ENCODE measurements at places on chromosomes 4 and X. TPM values are rescaled to one million over a fixed set of nuclear protein-coding genes. Genes with fewer than 3 reads are reported as not detected.

DNA sequence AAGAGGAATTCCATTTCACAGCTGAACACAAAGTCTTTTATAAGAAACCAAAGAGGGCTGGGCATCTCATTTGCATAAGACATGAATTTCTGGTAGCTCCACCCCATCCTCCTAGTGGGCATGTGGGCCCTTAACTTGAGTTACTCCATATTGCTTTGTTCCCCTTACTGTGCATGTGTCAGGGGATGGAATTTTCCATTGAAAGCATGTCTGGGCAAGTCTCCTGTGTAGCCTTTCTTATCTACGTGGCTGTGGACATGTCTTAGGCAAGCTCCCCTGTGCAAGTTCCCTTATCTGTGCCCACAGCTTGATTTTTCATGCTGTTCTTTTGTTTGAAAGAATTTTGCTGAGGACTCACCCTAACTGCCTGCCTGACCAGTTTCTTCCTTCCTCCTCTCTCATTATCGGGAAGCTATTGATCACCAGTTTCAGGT, 123.5 kb upstream of the JADE1 start:
- H3K27ac ChIP-seq, result no peak overlapping the region
- H3K27me3 ChIP-seq, result no peaks in the 10 kb centered on the region
- no peaks in the 10 kb centered on the region for H3K36me3 ChIP-seq
- no peak overlapping the region for H3K4me3 ChIP-seq

DNA sequence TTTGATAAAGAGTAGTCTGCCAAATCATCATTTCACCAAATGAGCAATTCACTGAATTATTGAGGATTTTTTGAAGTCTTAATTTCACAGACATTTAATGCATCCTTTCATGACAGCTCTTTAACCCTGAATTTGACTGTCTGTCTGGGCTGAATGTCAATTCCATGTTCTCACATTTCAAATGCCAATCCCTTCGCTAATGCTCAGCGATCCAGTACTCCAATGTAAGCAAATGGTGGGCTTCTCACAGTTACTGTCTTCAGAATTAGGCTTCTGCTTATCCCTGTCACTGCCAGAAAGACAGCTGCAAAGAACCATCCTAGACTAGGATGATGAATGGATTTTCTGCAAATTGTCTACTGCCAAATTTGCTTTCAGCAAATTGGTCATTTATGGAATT, 36.2 kb upstream of the USP38 start:
- H3K36me3 ChIP-seq, result peaks cover 11% of the 10 kb centered on the region
- H3K27ac ChIP-seq, result no peak overlapping the region
- H3K4me1 ChIP-seq, result no peaks in the 10 kb centered on the region

Gene SPANXA2
- not detected for total RNA-seq

Gene MAGEC2
- not detected for total RNA-seq

Gene TCEAL6
- not detected for total RNA-seq

Gene BEX3
- total RNA-seq, result 196 TPM

DNA sequence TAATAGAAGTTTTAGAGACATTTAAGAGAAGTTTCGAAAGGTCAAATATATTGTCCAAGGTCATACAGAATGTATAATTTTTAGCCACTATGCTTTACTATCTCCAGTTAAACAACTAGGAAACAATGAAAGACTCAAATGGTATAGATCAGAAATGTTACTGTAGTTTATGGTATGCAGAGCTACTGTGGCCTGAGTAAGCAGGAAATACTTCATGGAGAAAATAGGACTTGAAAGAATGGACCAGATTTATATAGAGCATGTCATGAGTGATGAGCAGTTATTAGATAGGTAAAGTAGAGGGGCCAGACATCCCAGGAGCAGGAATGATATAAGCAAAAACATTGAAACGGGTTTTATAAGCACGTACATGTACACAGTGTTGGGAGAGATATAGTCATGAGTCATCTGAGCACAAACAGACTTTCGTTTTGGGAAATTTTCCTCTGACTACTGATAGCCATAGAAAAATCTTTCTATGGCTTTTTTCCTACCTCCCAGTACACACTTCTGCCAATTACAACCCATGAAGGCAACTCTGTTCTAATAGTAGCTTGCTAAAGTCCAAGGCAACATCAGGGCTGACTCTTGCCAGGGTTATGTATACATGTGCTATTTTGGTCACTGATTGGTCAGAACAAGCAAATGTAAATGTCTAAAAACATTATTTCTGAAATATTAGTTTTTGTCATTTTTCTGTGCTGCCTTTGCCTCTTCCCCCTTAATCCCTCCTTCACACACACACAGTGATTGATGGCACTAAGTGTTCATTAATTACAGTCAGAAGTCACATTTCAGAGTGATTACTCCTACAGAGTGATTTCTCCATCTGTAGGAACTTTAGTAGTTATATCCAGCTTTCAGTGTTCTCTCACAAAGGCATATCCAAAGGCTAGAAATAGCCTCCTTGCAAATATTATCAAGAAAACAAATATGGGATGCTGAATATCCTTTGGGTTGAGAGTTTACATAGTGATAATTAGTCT, 198.7 kb downstream of the ENOX2 start:
- H3K36me3 ChIP-seq, result no peaks in the 10 kb centered on the region
- H3K4me1 ChIP-seq, result no peaks in the 10 kb centered on the region
- H3K27ac ChIP-seq, result peak overlapping the region; percentile 85
- DNase-seq, result no peak
- H3K4me3 ChIP-seq, result peak overlapping the region; percentile 23
- no peaks in the 10 kb centered on the region for H3K27me3 ChIP-seq

DNA sequence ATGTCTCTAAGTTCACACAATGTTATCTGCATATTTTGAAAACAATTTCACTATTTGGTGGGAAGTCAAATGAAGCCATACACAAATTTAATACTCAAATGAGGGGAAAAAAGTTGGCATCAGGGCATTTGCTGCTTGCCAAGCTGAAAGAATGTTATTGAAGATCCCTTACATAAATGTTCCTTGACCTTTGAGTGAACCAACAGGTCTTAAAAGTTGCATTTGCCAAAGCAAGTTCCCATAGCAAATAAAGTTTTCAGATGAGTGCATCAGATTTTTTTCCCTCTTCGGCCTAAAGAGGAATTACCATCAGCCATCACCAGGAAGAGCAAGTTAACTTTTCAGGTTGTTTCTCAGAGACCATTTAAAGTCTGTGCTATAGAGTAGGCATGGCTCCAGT, 115.9 kb downstream of the COX18 start:
- H3K27me3 ChIP-seq, result peaks cover 2% of the 10 kb centered on the region
- DNase-seq, result no peak
- no peaks in the 10 kb centered on the region for H3K36me3 ChIP-seq
- no peak overlapping the region for H3K27ac ChIP-seq
- H3K4me3 ChIP-seq, result no peak overlapping the region

DNA sequence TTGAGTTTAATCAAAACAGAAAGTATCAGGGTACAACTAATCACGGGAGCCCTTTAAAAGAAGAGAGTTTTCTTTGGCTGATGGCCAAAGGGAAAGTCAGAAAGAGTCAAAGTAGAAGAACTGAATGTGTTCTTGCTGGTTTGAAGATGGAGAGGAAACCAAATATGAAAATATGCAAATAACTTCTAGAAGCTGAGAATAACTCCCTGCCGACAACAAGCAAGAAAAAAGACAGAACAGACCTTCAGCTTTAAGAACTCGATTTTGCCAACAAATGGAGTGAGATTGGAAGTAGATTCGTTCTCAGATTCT, 903.8 kb downstream of the STIM2 start:
- no peaks in the 10 kb centered on the region for H3K27me3 ChIP-seq
- H3K4me3 ChIP-seq, result no peak overlapping the region
- DNase-seq, result no peak
- no peak overlapping the region for H3K27ac ChIP-seq
- H3K4me1 ChIP-seq, result peaks cover 16% of the 10 kb centered on the region

Gene SLIT2
- total RNA-seq, result 41.3 TPM

DNA sequence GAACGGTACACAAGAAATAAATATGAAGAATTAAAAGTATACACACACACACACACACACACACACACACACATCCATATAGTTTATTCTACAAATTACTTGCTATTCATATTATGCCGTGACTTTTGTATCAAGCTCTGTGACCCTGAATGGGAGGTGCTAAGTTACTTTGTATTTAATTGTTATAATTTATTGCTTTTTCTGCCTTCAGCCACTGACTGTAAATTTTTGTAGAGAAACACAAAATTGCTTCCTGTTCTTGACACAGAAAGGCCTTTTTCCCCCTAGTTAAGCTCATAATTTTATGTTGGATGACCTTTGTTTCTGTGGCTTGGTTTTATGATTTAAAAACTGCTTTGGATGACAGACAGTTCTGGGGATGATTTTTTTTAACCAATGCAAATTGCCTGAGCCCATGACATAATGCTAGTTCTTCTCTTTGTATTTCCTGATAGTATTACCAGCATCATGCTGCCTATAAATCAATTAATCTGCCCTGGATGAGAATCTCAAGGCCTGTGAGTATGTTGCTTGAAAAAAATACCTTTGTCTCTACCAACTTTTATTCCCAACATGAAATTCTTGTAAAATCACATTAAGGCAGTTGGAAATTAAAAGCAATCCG, 140.0 kb downstream of the FMR1NB start:
- H3K4me1 ChIP-seq, result no peaks in the 10 kb centered on the region
- H3K27me3 ChIP-seq, result no peaks in the 10 kb centered on the region
- H3K36me3 ChIP-seq, result no peaks in the 10 kb centered on the region
- no peak for DNase-seq

GRCh38 chrX:39772057-39772832, 325.5 kb downstream of the BCOR start:
- H3K27me3 ChIP-seq, result no peaks in the 10 kb centered on the region
- H3K4me1 ChIP-seq, result peaks cover 16% of the 10 kb centered on the region
- H3K27ac ChIP-seq, result peak overlapping the region; percentile 9
- H3K36me3 ChIP-seq, result peaks cover 2% of the 10 kb centered on the region
- DNase-seq, result no peak
- H3K4me3 ChIP-seq, result no peak overlapping the region

- H3K4me1 ChIP-seq, result peaks cover 38% of the 10 kb centered on the region
- DNase-seq, result no peak
- H3K27me3 ChIP-seq, result no peaks in the 10 kb centered on the region
- no peak overlapping the region for H3K4me3 ChIP-seq
- peaks cover 3% of the 10 kb centered on the region for H3K36me3 ChIP-seq
These were observed 5.8 kb downstream of the MECP2 start for GRCh38 chrX:154091678-154092077.

GRCh38 chr4:145812919-145813318, 125.7 kb downstream of the ZNF827 start:
- H3K27ac ChIP-seq, result peak overlapping the region; percentile 69
- peaks cover 17% of the 10 kb centered on the region for H3K36me3 ChIP-seq
- no peaks in the 10 kb centered on the region for H3K27me3 ChIP-seq
- H3K4me1 ChIP-seq, result peaks cover 21% of the 10 kb centered on the region
- no peak for DNase-seq
- no peak overlapping the region for H3K4me3 ChIP-seq

Gene FGF5
- 1.3 TPM for total RNA-seq

Gene TMPRSS11D
- total RNA-seq, result not detected

DNA sequence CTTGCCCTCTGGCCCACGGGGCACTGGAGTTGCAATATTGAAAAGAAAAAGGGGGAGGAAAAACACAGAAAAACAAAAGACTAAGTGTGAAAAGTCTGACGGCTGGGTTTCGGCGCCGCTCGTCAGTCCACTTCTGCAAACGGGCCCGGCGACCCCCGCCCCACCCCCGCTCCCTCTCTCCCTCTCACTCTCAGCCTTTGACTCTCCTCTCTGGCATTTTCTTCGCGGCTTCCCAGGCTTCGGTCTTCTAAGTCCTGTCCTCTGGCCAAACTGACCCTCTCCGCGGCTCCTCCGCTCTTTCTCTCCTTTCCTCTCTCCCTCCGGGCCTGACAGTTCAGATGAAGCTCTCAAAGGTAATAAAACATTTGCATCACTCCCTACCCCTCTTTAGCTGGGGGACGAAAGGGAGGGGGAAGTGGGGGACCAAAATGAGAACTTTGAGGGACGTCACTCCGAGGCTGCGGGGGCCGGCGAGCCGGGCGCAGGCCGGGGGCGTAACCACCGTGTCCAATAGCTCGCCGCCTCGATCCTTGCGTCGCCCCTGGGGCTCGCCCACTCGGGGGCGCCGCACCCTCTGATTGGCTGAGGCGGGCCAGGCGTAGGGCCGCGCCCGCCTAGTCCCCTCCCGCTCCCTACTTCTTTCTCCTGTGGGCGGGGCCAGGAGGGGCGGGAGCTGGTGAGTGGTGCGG, at the start of gene NKX6-1:
TSS of gene NKX6-1 (minus strand) at position 358 of the 689 bp plus-strand sequence. CDS start 1,064 bp downstream, outside the sequence.
- H3K27me3 ChIP-seq, result peaks cover 84% of the 10 kb centered on the region
- peaks cover 24% of the 10 kb centered on the region for H3K4me1 ChIP-seq
- peak within 1 kb of the TSS; percentile 76 for H3K27ac ChIP-seq
- peak within 1 kb of the TSS; percentile 82 for H3K4me3 ChIP-seq
- H3K36me3 ChIP-seq, result peaks cover 3% of the 10 kb centered on the region

GRCh38 chr4:44652002-44652401, 577 bp upstream of the YIPF7 start:
- H3K27me3 ChIP-seq, result peaks cover 17% of the 10 kb centered on the region
- no peaks in the 10 kb centered on the region for H3K4me1 ChIP-seq
- no peak overlapping the region for H3K27ac ChIP-seq
- no peak overlapping the region for H3K4me3 ChIP-seq
- no peaks in the 10 kb centered on the region for H3K36me3 ChIP-seq
- no peak for DNase-seq

- peak overlapping the region; percentile 4 for H3K27ac ChIP-seq
- no peaks in the 10 kb centered on the region for H3K36me3 ChIP-seq
- H3K4me1 ChIP-seq, result peaks cover 49% of the 10 kb centered on the region
- no peak overlapping the region for H3K4me3 ChIP-seq
These were observed 102.4 kb downstream of the CAMK2D start for GRCh38 chr4:113659127-113659526.

Gene SMAD1
- total RNA-seq, result 16.5 TPM

DNA sequence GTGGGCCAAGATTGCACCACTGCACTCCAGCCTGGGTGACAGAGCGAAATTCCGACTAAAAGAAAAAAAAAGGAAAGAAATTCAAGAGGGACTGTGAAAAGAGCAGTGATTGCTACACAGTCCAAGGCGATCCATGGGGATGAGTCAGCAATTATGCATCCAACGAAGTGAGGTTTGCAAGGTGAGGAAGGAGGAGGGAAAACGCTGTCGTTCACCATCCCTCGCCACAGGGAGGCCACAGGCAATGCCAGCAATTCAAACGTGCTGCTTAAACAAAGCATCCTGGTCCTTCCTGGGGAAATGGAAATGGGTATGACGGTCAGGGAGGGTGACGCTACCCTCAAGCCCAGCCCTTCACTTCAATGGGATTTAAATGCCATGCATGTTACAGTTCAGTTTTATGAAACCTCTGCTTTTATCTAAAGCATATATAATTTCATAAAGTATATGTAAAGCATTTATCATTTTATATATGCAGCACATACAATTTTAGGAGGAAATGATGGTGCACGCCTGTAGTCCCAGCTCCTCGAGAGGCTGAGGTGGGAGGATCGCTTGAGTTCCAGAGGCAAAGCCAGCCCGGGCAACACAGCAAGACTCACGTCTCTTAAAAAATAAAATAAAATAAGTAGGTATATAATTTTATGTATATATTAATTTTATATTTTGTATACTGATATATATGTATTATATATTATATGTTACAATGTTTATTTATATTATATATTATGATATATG, 108.7 kb downstream of the DHRSX start:
- no peak overlapping the region for H3K4me3 ChIP-seq
- DNase-seq, result no peak
- no peaks in the 10 kb centered on the region for H3K27me3 ChIP-seq
- peaks cover 19% of the 10 kb centered on the region for H3K4me1 ChIP-seq
- peaks cover 19% of the 10 kb centered on the region for H3K36me3 ChIP-seq
- peak overlapping the region; percentile 80 for H3K27ac ChIP-seq

Gene FAM9B
- not detected for total RNA-seq

Data from chondrocyte (in vitro differentiated cells).